ENCODE measurements at places on chromosomes 11 and 22. TPM values are rescaled to one million over a fixed set of nuclear protein-coding genes. Genes with fewer than 3 reads are reported as not detected.

USP2 gene
- 2.8 TPM for total RNA-seq

KCNQ1 gene
- 1.6 TPM for total RNA-seq

APOA4 gene
- total RNA-seq, result not detected

ZNF280B gene
- 0.04 TPM for total RNA-seq

PTGDR2 gene
- 0.12 TPM for total RNA-seq

ST13 gene
- total RNA-seq, result 120 TPM

FAM83F gene
- 50.7 TPM for total RNA-seq

WNT7B gene
- 8.4 TPM for total RNA-seq

P4HA3 gene
- total RNA-seq, result 0.20 TPM

XBP1 gene
- 107 TPM for total RNA-seq

KDM4E gene
- not detected for total RNA-seq

BRMS1 gene
- 31.8 TPM for total RNA-seq

CNIH2 gene
- 0.52 TPM for total RNA-seq

PYGM gene
- total RNA-seq, result 0.44 TPM

JAML gene
- total RNA-seq, result 2.7 TPM

IMMP1L gene
- 12.5 TPM for total RNA-seq

MMP12 gene
- 0.16 TPM for total RNA-seq

CHST1 gene
- 3.0 TPM for total RNA-seq

SLC25A1 gene
- 78.5 TPM for total RNA-seq

CRYBB1 gene
- total RNA-seq, result not detected

CHRNA10 gene
- 0.64 TPM for total RNA-seq

ROBO4 gene
- 2.3 TPM for total RNA-seq

Measured in esophagus mucosa (tissue), 1 donor.